ENCODE measurements at places on chromosomes 1 and 21.

DNA sequence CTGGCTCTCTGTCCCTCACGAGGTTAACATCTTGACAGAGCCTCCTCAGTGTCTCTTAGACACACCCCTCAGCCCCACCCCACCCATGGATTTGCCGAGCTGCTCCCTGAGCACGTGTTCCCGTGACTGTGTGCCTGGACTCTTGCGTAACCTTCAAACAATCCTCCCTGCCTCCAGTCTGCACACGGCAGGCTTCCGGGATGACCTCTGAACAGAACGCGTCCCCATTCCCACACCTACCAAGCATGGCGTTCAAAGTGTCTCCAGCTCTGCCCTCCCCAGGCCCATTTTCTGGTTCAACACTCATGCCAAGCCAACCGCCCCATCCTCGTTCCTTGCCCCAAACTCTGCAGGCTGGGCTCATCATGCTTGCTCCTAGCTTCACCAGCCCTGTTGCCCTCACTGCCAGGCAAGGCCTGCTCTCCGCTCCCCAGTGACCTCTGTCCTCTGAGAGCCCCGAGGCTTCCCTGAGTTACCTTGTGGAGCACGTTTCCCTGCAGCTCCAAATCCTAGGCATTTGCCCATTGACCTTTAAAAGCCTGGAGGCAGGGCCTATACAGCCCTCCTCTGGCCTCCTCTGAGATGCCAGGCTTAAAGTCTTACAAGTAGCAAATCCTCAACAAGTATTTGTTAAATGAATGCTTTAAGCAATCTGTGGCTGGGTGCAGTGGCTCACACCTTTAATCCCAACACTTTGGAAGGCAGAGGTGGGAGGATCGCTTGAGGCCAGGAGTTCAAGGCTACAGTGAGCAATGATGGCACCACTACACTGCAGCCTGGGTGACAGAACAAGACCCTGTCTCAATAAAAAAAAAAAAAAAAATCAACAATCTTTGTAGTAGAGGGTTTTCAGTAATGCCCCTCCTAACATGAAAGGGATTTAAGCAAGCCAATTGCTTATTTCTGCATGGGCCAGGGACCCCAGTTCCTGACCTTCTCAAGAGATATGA, 5.0 kb downstream of the AGT start:
- DNase-seq = no peak

GRCh38 chr1:165344736-165345135, 11.8 kb downstream of the LMX1A start:
- no peak for DNase-seq

DNA sequence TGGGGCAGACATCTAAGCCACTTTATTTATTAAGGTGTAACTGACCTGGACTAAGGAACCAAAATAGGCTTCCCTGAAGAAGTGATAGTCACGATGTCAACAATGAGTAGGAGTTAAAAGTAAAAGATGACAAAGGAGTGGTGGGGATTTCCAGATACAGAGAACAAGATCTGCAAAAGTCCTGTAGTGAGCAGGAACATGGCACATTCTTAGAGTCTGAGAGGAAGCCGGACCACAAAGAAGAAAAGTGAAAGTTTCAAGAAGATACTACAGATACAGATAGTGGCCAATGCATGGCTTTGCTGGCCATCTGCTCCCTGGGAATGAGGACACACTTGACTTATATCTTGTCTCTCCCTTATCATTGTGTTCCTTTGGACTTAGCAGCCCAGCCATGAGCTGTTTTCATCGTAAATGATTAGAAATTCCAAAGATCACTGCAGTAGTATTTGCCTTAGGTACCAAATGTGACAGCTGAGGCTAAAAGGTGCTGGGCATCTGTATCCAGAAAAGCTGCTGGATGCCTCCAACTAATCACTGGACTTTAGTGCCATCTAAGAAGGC, 302.4 kb upstream of the NR5A2 start:
- no peak for DNase-seq

- DNase-seq = peak; percentile 69
Measured at GRCh38 chr1:179883745-179884138, 1.7 kb downstream of the TOR1AIP1 start.

DNA sequence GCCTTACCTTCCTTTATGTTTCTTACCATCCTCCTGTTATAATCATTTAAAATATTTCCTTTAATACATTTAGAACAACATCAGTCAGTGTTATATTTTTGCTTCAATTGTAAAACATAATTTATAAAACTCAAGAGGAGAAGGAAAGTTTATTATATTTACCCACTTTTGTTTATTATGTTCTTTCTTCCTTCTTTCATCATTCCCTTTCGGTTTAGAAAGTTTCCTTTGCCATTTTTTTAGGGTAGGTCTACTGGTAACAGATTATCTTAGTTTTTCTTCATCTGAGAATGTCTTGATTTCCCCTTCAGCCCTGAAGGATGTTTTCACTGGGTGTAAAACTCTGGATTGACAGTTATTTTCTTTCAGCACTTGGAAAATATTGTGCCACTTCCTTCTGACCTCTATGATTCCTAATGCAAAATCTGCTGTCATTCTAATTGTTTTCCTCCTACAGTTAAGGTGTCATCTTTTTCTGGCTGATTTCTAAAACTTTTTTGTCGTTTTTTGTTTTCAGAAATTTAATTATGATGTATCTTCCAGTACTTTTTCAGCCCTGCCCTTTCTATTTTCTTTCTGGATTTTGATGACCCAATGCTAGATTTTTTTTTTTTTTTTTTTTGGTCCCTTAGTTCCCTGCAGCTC, 25.0 kb downstream of the PTPN22 start:
- DNase-seq = no peak

GRCh38 chr1:236515443-236515958, 8.3 kb upstream of the LGALS8 start:
- DNase-seq = no peak

DNA sequence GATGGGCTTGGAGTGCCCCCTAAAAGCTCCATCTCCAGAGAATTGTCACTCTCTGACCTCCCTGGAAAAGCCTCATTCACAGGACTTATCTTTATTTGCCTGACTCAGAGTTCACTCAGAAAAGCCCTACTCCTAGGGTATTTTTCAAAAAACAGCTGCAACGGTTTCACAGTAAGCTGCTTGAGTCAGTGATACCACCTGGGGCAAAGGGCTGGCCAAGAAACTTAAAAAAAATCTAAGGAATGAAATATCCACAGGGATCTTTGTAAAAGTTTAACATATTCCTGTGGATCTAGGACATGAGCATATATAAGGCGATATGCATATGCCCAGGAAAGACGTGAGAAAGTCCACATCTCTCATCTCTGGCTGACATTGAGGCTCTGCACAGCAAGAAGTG, 33.8 kb upstream of the TSPAN2 start:
- DNase-seq = no peak

DNA sequence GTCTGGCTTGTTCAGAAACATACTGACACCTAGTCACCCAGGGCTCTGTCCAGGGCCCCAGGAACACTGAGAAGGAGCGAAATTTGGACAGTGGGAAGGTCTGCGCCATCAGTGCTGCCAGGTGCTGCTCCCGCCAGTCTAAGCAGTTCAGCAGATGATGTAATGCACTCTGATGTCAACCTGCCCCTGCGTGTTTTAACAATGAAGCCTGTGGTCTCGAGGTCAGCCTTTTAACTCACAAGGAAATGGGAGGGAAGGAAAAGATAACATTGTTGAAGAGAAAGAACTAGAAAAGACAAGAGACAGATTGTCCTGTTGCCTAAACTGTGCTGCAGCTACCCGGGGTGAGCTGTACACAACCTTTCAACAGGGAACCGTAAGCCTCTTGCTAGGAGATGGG, 126.6 kb upstream of the IFFO2 start:
- DNase-seq = no peak

GRCh38 chr21:32073190-32073589, 200.4 kb downstream of the HUNK start:
- no peak for DNase-seq

DNA sequence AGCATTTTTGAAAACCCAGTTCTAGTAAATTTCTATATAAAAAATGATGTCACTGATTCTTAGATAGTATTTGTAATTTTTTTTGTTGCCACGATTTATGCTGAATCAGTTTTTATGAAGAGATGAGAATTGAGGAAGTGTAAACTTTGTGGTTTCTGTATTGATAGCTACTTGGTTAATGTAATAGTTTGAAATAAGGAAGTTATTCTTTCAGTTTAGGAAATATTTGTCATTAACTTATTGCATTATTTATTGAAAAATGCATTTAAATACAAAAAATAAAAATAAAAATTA, 97.8 kb downstream of the ZFYVE9 start:
- no peak for DNase-seq

- no peak for DNase-seq
Measured at GRCh38 chr1:3251807-3252428, 182.9 kb downstream of the PRDM16 start.
